Stomach (tissue), 19 donors: ENCODE measurements at places on chromosomes 1 and 21. TPM values are rescaled to one million over a fixed set of nuclear protein-coding genes. Genes with fewer than 3 reads are reported as not detected.

AIRE gene
- not detected for polyA plus RNA-seq

PLA2G2D gene
- polyA plus RNA-seq: 0.23 TPM

VANGL2 gene
- polyA plus RNA-seq: 1.5 TPM

RNU5D-1 gene
- not detected for polyA plus RNA-seq

PROK1 gene
- not detected for polyA plus RNA-seq

CSF1 gene
- polyA plus RNA-seq: 6.6 TPM

DNA sequence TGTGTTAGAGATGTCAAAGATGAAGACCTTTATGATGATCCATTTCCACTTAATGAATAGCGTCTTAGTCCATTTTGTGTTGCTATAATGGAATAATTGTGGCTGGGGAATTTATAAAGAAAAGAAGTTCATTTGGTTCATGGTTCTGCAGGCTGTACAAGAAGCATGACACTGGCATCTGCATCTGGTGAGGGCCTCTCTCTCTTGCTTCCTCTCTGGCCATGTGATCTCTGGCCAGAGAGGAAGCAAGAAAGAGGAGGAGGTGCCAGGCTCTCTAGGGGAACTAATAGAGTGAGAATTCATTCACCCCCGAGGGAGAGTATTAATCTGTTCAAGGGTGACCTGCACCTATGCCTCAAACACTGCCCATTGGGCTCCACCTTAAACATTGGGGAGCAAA, 242.8 kb downstream of the DISC1 start:
- no peak for DNase-seq

DNA sequence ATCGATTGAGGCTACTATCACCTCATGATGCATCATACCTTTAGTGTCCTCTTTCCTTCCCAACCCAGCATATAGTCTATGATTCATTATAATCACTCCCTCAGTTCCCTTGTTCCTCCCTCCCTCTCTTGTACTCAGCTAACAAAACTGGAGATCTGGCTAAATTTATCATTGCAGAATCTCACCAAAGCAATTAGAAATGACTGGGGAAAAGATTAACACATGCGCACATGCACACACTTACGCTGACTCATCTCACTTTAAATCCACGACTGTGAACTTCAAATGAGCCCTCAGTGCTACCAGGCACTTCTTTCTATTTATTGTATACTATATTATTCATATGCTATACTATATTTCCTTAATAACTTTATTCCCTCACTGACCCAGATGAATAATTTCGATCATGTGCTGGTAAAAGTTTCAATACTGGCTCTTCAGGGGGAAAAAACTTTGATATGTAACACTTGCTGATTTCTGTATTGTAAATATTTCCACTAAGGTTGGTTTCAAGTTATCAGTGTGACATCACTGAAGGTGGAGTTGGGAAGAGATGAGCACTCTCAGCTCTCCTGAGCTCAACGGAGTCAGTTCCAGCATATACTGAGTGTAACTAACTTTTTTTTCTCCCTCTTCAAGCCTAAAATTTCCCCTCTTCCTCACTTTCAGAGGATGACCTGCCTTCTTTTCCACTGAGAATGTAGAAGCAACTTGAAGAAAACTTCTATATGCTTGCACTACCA, 613.7 kb upstream of the B3GALT2 start:
- no peak for DNase-seq

DNA sequence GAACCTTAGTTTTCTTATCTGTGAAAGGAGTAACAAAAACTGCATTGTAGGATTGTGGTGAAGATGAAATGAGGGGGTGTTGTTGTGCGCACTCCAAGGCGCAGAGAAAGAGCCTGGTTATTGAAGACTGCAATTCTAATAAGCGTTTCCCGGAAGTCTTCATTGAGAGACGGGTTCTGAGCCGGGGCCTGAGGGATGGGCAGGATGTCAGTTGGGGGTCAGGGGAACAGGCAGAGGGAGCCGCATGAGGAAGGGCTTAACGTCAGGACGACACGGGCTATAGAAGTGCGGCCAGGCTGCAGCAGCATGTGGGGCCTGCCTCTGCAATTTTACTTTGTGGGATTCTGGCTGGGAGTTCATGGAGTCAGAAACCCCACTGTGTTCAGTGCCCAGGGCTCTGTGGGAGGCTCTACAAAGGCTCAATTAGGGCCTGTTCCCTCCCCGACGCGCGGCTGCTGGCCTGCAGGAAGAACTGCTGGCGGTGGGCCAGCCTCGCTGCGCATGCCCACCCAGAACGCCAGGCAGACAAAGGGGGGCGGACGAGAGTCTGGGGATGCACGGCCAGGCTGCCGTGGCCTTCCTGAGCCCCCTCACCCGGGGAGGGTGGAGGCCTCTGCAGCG, 20.7 kb downstream of the TRIM62 start:
- DNase-seq: no peak

GRCh38 chr1:107593501-107594209, 371.3 kb downstream of the VAV3 start:
- DNase-seq: no peak

- peak; percentile 11 for DNase-seq
These were observed 95.6 kb upstream of the SNX7 start for GRCh38 chr1:98565951-98566350.

DNA sequence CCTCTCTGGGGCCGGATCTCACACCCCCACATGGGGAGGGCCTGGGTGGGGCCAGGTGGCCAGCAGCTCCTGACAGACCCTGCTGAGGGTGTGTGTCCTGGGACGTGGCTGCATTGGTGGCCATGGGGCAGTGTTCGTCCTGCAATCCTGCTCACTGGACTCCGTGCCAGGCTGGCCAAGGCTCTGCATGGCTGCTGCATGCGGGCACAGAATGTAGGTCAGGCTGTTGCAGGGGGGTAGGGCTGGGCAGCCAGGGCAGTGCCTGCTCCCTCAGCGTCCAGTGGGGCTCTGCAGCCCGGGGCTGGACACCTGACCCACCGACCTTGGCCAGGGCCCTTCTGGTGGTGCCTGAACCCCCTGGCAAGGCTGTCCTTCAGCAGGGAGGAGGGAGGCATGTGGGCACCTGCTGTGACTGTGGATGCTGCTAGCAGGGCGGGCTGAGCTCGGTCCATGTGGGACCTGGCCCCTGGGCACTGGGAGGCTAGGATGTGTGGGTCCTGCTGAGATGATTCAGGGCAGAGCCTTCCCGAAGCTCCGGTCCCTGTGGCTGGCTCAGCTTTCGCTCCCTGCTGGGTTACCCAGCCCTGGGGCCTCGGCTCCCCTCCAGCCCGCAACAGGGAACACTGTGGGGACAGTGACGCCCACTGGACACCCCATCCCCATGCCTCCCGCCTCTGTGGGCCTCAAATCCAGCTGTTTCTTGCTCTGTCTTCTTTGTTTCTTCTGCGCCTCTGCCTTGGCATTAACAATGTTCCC, 14.9 kb upstream of the PLCH2 start:
- DNase-seq: no peak

GRCh38 chr1:74733604-74734484, 892 bp downstream of the TYW3 start:
- DNase-seq: peak; percentile 90

DNA sequence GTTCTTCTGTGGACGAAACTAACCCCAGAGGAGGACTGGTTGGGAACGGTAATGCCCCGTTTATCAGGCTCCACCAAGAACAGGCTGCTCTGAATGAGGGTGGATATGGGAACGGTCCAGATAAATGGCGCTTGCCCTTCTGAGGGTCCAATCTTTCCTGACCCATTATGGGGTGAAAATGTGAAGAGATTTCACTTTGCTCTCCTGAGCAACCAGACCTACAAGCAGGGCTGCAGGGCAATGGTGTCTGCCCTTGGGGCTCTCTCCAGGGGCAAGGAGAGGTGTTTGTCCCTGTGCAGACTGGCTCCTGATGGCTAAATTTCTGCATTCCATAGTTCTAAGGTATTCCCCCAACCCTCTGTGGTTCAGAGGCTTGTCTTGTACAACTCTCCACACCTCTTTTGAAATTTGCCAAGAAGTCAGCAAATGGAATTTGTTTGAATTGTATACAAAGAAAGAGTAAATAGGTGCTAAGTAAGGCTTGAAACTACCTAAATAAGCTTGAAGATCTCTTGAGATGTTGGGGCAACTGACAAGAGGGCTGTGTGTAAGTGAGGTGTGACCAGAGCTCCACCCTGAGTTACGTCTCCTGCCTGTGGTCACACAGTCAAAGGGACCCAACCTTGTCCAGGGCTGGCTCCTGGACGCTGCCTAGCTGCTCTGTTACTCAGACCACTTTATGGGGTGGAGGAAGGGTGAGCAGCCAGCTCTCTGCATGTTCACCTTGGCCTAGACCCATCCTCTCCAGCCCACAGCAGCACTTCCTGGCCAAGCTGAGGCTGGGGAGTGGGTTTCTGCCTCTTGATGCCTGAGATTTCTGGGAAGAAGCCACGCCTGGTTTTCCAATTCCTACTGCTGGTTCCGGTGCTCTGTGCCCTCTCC, 24.8 kb downstream of the SLC2A1 start:
- DNase-seq: peak; percentile 39

- no peak for DNase-seq
These were observed 50.8 kb downstream of the SRRM1 start for GRCh38 chr1:24693827-24694379.

GRCh38 chr1:53891678-53892077, 2.1 kb upstream of the YIPF1 start:
- DNase-seq: no peak

GRCh38 chr1:40309374-40310128, 7.5 kb downstream of the COL9A2 start:
- no peak for DNase-seq
